ENCODE measurements at places on chromosomes 6 and 20.

DNA sequence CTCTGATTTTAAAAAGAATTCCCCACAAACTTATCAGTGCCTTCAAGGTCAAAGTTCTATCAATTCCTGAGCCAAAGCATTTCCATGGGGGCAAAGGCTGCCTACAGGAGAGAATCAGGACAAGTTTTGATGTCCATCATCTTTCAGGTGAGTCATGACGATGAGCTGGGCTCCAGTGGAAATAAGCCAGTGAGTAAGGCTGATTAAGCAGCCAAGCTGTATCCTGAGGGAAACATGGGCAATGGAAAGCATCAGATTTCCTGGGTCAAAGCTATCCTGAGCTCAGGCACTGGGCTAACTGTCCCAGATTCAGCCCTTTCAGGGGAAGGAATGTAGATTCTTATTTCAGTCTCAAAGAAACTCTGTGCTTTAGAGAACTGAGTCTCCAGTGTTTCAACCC, 377.4 kb downstream of the CD109 start:
- DNase-seq = no peak

DNA sequence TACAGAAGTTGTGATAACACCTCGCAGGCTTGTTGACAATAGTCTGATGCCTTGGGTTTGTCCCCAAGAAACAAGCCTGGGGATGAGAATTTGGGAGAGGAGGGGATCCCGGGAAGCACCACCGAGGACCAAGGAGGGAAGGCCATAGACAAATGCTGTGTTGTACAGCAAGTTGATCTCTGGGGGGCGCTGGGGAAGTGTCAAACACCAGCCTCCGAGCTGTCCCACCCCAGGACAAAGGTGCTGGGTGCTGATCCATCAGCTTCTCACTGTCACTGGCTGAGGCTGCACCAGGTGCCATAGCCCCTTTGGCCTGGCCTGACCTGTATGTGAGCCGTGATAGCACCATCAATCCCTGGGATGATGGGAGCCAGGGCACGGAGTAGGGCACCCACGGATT, 64.0 kb downstream of the SYNDIG1 start:
- DNase-seq = no peak

DNA sequence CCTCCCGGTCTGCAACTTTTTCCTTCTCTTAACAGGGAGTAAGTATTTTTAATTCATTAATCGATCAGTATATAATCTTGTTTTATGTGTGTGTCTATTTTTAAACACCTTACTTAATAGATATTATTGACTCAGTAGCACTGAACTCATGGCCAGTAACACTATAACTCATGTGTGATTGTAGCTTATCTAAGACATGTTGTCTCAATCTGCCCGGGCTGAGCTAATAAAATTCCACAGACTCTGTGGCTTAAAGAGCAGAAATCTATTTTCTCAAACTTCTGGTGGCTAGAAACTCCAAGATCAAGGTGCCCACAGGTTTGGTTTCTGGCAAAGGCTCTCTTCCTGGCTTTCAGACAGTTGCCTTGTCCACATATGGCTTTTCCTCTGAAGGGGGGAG, 68.8 kb upstream of the TNFAIP3 start:
- no peak for DNase-seq

DNA sequence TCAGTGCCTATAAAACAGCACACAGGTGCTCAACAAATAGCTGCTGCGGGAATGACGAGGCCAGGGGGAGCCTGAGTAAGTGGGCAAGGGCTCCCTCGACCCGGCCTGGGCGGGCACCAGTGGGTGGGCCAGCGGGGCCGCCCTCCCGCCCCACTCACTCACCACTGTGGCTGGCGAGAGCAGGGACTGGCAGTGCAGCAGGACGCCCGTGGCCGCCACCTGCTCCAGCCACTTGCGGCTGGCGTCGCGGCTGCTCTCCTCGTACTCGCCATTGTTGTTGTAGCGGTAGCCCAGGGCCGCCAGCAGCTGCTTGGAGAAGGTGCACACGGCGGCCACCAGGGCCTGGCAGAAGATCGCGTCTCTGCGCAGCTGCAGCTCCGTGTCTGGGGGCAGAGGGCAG, 191.5 kb downstream of the PREX1 start:
- DNase-seq = no peak
